ENCODE measurements at places on chromosomes 4 and X. TPM values are rescaled to one million over a fixed set of nuclear protein-coding genes. Genes with fewer than 3 reads are reported as not detected.

ITIH6 gene
- total RNA-seq, result not detected

TLL1 gene
- not detected for total RNA-seq

RGN gene
- total RNA-seq, result not detected

GRCh38 chr4:162706051-162706450, 460.6 kb downstream of the NAF1 start:
- DNase-seq, result no peak

- no peak for DNase-seq
These were observed 101.2 kb downstream of the ZNF674 start for GRCh38 chrX:46444011-46444410.

All from activated naive CD4-positive, alpha-beta T cell treated with anti-CD3 and anti-CD28 coated beads, Interleukin-2, amount 50 U/mL, for 72 hours (primary cell).